ENCODE measurements at places on chromosomes 11 and 22.

GRCh38 chr11:103537904-103538502, 428.8 kb downstream of the DYNC2H1 start:
- no peaks in the 10 kb centered on the region for H3K36me3 ChIP-seq
- no peaks in the 10 kb centered on the region for H3K4me1 ChIP-seq
- H3K27ac ChIP-seq, result no peak overlapping the region
- DNase-seq, result no peak

- peak; percentile 65 for DNase-seq
- H3K4me1 ChIP-seq, result no peaks in the 10 kb centered on the region
- no peaks in the 10 kb centered on the region for H3K36me3 ChIP-seq
Measured at GRCh38 chr11:45655347-45655756, 10.1 kb downstream of the CHST1 start.

GRCh38 chr11:74956397-74957015, 7.4 kb downstream of the SPCS2 start:
- no peak overlapping the region for H3K4me3 ChIP-seq
- no peaks in the 10 kb centered on the region for H3K36me3 ChIP-seq
- no peaks in the 10 kb centered on the region for H3K27me3 ChIP-seq
- H3K4me1 ChIP-seq, result peaks cover 10% of the 10 kb centered on the region
- H3K27ac ChIP-seq, result no peak overlapping the region

GRCh38 chr22:47045691-47046410, 283.4 kb downstream of the TBC1D22A start:
- H3K27ac ChIP-seq, result no peak overlapping the region
- no peak overlapping the region for H3K4me3 ChIP-seq
- H3K36me3 ChIP-seq, result no peaks in the 10 kb centered on the region
- H3K27me3 ChIP-seq, result no peaks in the 10 kb centered on the region
- peaks cover 23% of the 10 kb centered on the region for H3K4me1 ChIP-seq

GRCh38 chr22:44918925-44919392, 90.8 kb downstream of the PHF21B start:
- H3K4me3 ChIP-seq, result no peak overlapping the region
- DNase-seq, result no peak
- no peaks in the 10 kb centered on the region for H3K4me1 ChIP-seq
- no peaks in the 10 kb centered on the region for H3K36me3 ChIP-seq
- no peak overlapping the region for H3K27ac ChIP-seq

All from transverse colon (tissue), 4 donors.